Activated CD4-positive, alpha-beta T cell treated with anti-CD3 and anti-CD28 coated beads, Interleukin-2, Interleukin-6, amounts not matched to agents 100 ng/mL and 50 ng/mL, durations not matched to agents 16 hours and 8 hours (primary cell): ENCODE measurements at places on chromosomes 5 and 9.

- peak; percentile 81 for DNase-seq
These were observed 169.8 kb upstream of the RAI14 start for GRCh38 chr5:34486160-34486848.

GRCh38 chr5:65413822-65414221, 67.9 kb downstream of the ADAMTS6 start:
- DNase-seq: no peak

DNA sequence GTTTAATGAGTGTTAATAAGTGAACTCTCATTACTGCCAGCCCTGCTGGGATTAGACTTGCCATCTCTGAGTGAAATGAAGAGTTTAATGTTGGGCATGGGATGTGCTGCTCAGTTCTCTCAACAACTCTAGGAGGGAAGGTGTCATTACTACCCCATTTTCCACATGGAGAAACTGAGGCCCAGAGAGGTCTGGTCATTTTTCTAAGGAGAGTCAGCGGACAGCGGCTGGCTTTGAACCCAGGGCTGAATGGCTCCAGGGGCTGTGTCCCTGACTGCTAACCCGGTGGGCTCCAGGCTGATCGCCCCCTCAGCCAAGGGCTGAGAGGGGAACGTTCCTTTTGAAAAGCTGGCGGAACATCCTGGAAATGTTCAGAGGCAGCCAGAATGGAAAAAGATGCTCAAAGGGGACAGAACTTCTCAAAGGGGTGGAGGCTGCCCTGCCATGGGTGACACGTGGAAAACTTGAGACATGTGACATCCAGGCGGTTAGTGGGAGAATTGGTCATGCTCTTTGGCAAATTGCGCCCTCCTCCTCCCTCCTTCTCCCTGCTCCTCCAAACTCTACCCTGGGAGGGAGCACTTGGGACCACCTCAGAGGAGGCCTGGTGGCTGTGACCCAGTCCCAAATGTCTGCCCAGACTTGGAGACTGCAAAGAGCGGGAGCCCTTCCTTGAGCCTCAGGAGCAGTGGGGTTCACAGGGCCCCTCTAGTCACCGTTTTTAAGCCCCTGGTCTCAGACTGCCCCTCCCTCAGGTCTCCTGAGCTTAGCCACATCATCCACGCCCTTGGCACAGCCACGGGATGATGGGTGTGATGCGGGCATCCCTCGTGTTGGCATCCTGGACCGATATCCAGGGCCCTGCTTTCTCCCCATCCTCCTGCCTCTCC, 28.7 kb downstream of the DNM1 start:
- no peak for DNase-seq

DNA sequence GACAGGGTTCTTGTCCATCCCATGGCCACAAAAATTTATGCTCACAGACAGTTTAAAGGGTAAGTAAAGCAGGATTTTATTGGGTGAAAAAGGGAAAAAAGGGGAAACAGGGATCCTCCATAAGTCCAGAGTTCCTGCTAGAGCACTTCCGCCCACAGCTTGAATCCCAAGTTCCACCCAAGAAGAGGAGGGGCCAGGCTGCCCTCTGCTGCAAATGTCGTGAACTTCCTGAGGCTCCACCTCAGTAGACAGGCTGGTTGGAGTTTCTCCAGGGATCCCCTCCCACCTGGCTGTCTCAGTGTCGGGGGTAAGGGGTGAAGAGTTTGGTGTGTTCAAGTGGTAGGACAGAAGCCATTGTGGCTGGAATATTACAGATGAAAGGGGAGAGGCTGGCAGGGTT, 275.0 kb upstream of the SGCD start:
- no peak for DNase-seq

DNA sequence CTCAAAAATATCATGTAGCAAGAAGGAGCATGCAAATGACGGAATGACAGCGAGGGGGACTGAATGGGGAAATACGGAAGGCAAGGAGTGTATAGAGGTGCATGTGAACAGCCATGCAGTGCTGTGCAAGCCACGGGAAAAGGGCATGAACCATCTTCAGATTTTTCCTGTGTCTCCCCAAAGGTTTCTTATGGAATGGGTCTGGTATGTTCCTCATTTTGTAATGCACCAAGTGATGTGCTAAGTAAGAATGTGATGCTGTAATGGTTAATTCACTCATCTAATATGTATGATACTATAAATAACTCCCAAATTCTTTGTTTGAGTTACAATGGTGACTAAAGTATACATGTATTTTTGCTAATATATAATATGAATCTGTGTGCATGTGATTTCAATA, 99.0 kb upstream of the DAB2 start:
- no peak for DNase-seq

- peak; percentile 62 for DNase-seq
These were observed 93.3 kb upstream of the CDKN2B start for GRCh38 chr9:22102146-22103053.

DNA sequence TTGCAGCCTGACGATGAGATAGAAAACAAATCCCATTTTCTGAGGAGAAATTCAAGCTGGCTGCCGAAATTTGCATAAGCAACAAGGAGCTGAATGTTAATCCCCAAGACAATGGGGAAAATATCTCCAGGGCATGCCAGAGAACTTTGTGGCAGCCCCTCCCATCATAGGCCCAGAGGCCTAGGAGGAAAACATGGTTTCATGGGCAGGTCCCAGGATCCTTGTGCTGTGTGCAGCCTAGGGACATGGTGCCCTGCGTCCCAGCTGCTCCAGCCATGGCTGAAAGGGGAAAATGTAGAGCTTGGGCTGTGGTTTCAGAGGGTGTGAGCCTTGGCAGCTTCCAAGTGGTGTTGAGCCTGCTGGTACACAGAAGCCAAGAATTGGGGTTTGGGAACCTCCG, 48.8 kb upstream of the MAN2A1 start:
- no peak for DNase-seq

- DNase-seq: no peak
These were observed 137.9 kb upstream of the PPP1R26 start for GRCh38 chr9:135341612-135342169.

DNA sequence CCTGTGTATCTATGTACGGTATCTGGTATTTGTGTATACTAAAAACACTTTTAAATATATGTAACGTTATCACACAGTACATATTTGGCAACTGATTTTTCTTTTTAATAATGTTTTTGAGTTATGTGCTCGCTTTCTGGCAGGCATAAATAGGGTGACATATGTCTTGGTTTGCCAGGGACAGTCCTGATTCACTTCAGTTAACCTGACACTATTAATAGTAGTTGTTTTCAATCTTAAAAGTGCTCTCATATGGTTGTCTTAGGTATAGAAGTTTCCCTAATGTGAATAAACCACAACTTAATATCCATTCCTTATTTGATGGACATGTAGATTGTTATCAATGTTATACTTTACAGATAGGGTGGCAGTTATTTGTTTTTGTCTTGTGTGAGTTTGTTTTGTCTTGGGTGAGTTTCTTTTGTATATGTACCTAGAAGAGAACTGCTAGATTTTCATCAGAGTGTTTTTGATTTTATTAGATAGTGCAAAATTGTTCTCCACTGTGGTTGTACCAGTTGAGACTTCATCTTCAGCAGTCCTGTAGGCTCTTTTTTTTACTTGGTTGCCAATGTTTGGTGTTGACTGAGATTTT, 7.9 kb downstream of the G3BP1 start:
- no peak for DNase-seq

DNA sequence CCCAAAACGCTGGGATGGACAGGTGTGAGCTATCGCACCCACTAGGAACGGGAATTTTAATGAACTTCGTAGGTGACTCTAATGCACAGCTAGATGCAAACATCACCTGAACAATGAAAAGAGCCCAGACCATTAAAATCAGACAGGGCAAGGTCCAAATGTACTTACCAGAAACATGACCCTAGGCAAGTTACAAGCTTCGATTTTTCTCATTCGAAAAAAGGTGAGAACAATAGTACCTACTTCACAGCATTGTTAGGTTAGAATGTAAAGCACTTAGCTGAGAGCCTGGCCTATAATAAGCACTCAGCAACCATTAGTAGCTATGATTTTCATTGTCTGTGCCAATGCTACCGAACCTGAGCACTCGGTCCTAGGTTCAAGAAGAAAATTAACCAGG, 5.8 kb upstream of the KLHL3 start:
- no peak for DNase-seq

DNA sequence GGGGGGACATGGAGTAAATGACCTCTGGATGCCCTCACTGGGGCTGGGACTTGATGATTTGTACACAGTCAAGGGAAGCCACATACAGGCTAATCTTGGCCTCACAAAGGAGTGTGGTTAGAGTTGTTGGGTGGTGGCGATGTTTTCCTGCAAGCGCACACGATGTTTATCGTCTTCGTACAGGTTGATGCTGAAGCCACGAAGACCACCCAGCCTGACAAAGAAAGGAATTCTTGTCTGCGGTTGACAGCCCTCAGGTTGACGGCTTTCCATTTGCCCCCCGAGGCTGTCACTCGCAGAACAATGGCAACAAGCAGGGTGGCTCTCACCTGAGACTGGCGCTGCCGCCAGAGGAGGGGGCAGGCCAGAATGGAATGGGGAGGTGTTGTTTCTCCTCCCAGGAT, 14.1 kb upstream of the XPA start:
- DNase-seq: no peak

GRCh38 chr9:14238518-14238917, 75.4 kb downstream of the NFIB start:
- no peak for DNase-seq

DNA sequence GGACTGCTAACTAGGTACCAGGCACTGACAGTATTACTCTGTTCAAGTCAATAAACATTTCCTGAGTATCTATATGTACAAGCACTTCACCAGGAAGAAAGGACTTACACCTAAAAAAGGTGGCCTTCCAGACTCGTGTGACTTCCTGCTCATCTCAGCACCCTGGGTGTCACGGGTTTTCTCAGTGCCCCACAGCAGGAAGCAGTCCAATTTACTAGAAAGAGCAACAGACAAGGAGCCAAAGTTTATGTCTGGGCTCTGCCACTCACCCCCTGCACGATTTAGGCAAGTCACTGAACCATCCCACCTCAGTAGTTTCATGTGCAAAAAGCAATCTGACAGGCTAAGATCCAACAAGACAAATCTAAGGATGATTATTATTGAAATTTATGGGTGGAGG, 92.4 kb downstream of the TMEM215 start:
- DNase-seq: no peak

DNA sequence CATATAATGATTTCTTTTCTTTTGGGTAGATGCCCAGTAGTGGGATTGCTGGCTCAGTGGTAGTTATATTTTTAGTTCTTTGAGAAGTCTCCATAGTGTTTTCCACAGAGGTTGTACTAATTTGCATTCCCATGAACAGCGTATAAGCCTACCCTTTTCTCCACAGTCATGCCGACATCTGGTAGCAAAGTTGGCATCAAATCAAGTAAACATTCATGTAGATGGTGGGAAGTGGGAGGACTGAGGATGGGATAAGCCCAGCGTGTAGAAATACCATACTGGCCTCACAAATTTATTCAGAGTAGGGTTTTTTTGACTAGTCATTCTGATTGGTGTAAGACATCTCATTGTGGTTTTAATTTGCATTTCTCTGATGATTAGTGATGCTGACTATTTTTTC, 115.4 kb downstream of the EGFLAM start:
- DNase-seq: no peak

DNA sequence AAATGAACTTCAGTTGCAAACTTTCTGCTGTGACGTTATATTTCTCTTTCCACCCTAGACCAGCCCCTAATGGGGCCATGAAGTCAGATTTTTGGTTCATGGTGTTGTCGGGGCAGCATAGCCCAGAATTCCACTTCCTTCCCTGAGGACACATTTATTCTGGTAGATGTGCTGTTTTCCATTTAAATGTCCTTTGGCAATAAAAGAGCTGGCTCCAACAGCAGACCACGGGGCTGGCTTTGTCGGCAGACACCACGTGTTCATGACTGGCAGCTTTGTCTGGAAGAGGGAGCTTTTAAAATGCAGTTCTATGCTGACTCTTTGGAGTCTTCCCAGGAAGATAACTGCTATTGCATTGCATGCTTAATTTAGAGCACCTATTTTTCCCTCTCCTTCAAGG, 17.6 kb upstream of the LCP2 start:
- no peak for DNase-seq

GRCh38 chr5:121090822-121091221, 626.7 kb downstream of the PRR16 start:
- DNase-seq: no peak

- no peak for DNase-seq
These were observed 166.4 kb upstream of the PIK3R1 start for GRCh38 chr5:68049053-68049713.

GRCh38 chr5:10268100-10268499, 18.0 kb downstream of the CCT5 start:
- no peak for DNase-seq

- no peak for DNase-seq
These were observed 254.7 kb downstream of the NR3C1 start for GRCh38 chr5:143148771-143149170.

GRCh38 chr5:62645223-62645622, 66.6 kb downstream of the LRRC70 start:
- no peak for DNase-seq

DNA sequence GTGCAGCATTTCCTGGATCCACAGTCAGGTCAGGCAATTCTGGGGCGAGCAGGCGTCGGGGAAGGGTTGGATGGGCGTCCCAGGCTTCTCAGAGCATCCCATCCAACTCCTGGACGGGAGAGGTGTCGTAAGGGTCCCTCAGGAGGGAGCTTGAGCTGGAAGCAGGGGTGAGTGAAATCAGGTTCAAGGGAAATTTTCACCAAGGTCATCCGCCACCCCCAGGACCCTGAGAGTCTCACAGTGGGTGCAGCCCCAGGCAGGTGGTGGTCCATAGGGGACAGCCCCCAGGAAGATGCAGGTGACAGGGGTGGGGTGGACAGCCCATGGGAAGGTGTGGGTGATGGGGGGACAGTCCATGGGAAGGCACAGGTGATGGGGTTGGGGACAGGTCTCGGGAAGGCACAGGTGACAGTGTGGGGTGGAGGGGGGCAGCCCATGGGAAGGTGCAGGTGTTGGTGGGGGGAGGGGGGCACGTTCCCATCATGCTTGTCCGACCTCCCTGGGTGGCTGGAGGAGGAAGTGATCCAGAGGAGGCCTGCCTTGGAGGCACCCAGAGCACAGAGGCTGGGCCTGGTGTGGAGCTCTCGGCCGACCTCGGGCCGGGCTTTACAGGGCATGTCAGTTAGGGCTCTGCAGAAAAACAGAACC, 48.9 kb downstream of the AHRR start:
- DNase-seq: no peak

DNA sequence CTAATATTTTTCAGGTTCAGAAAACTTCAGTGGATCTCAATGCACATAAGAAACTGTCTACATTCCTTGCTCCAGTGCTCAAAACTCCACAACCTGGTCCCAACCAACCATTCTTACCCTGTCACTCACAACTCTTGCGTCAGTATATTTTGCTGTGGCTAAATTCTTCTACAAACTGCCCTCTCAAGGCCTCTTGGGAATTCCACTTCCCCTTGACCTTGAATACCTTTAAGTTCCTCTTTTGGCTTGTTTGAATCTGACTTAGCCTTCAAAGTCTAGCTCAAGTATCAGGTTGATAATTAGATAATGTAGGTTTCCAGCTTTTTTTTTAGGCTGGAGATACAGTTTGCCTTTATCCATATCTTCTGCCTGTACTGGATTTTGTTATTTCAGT, 128.3 kb downstream of the SLF1 start:
- no peak for DNase-seq

- DNase-seq: no peak
These were observed 16.5 kb upstream of the SPDL1 start for GRCh38 chr5:169567079-169567478.

- peak; percentile 79 for DNase-seq
These were observed 19.8 kb downstream of the TRIP13 start for GRCh38 chr5:912280-913091.

GRCh38 chr5:127830157-127830556, 127.0 kb downstream of the CCDC192 start:
- DNase-seq: no peak
